Thoracic aorta (tissue), 2 donors: ENCODE measurements at places on chromosomes 16 and 17.

DNA sequence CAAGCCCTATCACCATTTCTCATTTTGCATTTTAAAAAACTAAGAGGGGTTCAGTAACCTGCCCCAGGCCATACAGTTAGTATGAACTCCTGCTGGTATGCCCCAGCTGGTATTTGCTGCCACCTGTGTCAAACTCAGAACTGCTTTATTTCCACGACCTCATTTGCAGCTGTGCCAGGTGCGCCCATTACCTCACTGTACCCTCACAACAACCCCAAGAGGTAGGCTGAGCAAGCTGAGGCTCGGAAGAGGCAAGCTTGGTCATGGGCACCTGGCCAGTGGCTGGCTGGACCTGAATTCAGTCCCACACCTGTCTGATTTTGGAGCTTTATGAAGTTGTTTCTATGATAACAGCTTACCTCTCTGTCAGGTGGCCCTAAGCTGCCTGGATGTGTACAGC is 7.6 kb downstream of the EPN2 start:
- DNase-seq: no peak

DNA sequence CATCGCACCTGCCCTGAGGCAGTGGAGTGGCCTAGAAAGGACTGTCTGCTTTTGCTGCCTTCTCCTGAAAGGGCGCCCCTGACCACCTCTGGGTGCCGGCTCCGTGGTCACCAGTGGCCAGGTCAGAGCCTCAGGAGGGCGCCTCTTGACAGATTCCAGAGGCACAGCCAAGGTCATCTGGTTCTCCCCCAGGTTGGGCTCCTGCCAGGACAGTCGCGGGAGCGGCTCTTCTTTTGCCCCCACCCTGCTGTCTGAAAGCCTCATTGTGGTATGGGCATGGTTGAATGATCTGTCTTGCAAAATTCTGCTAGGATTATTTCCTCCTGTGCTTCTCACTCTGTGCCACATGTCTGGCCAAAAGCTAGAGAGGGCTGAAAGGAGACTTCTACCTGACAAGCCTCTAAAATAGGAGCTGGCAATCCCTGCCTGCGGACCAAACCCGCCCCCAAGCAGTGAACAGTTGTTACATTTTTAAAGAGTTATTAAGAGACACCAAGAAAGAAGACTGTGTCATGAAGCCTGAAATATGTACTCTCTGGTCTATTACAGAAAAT is 82.8 kb downstream of the SNX29 start:
- no peak for DNase-seq

DNA sequence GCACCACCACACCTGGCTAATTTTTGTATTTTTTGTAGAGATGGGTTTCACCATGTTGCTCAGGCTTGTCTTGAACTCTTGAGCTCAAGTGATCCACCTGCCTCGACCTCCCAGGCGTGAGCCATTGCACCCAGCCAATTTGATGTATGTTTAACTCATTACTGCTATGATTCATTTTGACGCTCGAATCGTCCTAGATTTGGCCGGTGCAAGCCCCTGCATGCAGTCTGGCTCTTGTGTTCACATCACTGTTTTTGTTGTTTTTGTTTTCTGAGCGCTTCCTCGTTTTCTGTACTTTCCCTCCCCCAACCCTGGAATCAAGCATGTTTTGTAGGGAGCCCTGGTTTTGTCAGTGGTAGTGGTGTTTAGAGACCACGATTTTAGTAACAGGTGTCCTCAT is 7.8 kb upstream of the DUS1L start:
- DNase-seq: no peak

- no peak for DNase-seq
Measured at GRCh38 chr17:7478276-7479212, 887 bp downstream of the ZBTB4 start.

DNA sequence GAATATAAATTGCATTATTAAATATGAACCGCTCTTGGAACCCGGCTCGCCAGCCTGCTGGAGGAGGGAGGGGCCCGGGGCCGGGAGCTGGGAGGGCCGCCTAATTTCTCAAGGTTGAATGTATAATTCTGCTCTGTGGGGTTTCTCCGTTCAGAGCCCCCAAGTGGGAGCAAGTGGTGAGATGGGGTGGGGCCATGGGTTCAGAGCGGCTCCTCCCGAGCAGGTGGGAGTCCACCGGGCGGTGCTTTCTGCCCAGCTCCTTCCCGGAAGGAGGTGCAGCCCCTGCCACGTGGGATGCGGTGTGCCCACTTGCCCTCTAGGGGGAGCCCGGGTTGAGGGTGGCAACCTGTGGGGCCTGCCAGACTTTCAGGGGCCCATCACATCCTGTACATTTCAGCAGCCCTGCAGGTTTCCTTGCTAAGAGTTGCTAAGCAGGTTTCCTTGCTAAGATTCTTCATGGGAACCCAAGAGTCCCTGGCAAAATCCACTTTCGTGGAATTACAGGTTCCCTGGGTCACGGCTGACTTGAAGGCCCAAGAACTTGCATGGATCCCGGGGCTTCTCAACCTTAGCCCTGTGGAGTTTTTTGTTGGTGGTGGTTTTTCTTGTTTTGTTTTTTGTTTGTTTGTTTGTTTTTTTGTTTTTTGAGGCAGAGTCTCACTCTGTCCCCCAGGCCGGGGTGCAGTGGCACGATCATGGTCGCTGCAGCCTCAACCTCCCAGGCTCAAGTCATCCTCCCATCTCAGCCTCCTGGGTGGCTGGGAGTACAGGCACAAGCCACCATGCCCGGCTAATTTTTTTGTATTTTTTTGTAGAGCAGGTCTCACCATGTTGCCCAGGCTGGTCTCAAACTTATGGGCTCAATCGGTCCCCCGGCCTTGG is 196.7 kb upstream of the GSE1 start:
- DNase-seq: no peak

- no peak for DNase-seq
Measured at GRCh38 chr16:22670044-22670536, 143.9 kb upstream of the HS3ST2 start.

DNA sequence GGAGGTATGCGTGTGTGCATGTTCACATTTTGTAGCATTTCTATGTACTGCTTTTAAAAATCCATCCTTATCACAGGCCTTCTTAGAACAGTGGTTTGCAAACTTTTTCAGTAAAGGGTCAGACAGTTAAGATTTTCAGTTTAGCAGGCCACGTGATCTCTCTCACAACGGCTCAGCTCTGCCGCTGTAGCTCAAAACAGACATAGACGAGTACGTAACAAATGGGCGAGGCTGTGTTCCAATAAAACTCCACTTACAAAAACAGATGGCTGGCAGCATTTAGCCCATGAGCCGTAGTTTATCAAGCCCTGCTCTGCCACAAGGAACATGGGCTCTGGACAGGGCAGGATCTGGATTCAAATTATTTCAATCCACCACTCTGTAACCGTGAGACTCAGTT is 141.8 kb downstream of the XYLT1 start:
- DNase-seq: no peak

DNA sequence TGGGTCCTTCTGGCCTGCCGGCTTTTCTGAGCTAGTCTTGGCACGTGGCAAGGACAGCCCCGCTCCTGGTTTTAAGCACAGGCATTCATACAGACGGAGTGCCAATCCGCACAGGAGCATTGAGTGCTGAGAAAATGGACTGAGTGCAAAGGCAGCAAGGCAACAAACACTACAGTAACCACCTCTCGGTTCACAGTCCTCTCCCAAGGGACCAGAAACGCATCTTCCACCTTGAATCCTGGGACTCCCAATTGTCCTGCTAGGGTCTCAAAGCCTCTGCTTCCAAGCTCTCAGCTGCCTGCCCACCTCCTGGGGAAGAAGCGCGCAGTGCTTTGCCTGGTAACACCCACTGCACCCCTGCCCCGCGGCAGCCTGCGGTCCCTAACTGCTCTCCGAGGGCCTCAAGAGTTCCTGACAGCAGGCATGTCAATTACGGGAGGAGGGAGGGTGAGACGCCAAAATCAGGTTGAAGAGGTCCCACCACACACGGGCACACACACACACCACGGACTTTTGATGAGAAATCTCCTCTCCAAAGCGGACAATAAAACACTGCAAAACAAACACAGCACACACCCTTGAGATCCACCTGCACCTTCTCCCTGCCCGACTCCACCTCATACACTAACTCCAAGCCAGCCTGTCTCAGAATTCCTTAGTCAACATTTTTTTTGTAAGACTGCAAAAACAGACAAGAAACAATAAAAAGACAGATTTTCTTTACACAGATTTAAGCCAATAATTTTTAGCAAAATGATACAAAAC is 15.0 kb downstream of the SLC16A3 start:
- no peak for DNase-seq

GRCh38 chr17:4425398-4425797 is 8.3 kb upstream of the SPNS3 start:
- no peak for DNase-seq
